ENCODE measurements at places on chromosomes 5 and 9.

GRCh38 chr9:26260238-26260637 is 582.0 kb upstream of the TUSC1 start:
- no peak for DNase-seq

DNA sequence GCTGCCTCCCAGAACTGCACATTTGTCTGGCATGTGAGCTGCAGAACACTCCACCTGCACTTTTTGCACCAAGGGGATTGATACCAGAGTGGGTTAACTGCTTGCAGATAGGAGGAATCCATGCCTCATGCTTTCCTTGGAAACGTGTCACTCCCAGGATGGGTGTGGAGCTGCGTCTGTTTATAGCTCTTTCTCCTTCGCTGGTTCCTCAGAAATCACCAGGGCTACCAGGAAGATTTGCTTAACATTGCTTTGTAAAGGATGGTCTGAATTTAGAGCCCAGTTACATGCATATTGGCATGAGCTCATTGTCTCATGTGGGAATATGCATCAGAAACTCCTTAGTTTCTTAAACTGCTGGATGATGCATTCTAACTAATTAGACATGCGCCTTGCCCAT is 234.6 kb downstream of the GADD45G start:
- DNase-seq: no peak

DNA sequence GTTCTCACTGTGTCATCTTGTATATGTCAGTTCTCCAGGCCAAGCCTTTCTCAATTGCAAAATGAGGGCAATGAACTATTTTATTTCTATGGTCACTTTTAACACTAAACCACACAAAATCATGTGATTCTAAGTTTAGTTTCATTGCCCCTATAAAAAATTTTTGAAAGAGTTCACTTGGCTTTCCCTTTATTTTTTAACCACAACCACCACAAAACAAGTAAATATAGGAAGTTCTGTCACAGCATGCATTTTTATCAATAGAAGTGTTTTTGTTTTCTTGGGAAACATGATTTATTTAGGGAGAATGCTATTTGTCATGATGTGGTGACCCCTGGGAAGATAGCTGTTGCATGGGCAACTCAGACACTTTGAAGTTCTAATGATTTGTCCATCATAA is 169.1 kb downstream of the CSNK1G3 start:
- no peak for DNase-seq

DNA sequence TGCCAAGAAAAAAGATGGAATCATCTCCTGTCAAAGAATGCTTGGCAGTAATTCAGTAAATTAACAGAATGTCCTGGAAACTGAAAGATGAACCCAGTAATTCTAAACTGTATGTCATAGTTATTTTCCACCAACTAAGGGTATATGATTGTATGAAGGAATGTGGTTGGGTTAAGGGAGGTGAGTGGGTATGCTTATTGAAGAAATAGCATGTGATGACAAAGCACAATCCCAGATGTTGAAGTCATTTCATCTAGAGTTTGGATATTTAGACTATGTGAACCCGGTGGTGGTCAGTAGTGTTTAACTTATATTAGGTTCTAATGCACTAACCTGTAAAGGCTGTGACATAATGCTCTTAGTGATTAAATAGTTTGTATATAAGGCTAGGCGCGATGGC is 87.3 kb downstream of the CDKN2A start:
- DNase-seq: no peak

DNA sequence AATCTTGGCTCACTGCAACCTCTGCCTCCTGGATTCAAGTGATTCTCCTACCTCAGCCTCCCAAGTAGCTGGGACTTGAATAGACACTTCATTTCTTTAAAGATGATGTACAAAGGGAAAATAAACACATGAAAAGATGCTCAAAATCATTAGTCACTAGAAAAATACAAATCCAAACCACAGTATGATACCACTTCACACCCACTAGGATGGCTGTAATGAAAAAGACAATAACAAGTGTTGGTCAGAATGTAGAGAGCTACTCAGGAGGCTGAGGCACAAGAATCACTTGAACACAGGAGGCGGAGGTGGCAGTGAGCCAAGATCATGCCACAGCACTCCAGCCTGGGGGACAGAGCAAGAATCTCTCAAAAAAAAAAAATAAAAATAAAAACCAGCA is 13.0 kb downstream of the F2RL2 start:
- no peak for DNase-seq

- no peak for DNase-seq
These were observed 31.8 kb upstream of the PTGS1 start for GRCh38 chr9:122338994-122339393.

GRCh38 chr5:124088289-124089032 is 576.5 kb downstream of the CSNK1G3 start:
- DNase-seq: no peak

- DNase-seq: no peak
These were observed 10.3 kb downstream of the CNOT8 start for GRCh38 chr5:154868702-154869101.

GRCh38 chr5:176542596-176543427 is 5.6 kb upstream of the RNF44 start:
- DNase-seq: no peak

- no peak for DNase-seq
These were observed 175.6 kb downstream of the GABBR2 start for GRCh38 chr9:98533132-98533531.

- DNase-seq: no peak
These were observed 10.6 kb upstream of the ANGPTL2 start for GRCh38 chr9:127132921-127133647.

DNA sequence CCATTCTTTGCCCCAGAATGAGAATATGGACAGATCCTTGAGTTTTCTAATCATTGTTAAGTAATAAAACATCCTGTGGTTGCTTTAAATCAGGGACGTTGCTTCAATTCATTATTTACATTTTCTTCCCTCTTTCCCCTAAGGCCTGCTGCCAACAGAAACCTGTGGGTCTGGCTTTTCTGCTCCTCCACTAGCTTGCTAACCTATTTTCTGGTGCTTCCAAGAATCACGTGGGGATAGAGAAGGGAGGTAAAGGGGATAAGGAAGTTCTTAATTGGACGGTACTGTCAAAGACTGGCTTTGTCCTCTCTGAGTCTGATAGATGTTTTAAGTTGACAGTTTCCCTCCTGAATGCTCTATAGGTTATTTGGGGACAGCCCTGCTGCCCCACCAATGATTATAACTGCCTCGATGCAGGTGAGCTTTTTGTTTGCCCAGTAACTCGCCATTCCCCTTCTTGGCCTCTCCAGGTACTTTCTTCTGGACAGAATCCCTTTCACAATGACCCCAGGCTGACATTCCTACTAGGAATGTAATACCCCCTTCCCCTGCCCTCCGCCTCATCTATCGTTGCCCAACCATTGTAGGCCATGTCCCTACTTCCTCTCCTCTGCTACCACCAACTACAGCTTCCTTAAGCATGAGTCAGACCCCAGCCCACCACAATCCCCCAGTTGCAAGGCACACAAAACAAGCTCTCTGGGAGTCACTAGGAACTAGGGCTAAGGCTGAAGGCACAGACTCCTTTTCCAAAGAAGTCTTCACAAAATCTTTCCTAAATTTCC is 19.9 kb upstream of the CPEB4 start:
- DNase-seq: peak; percentile 75

GRCh38 chr5:119582987-119583386 is 46.4 kb upstream of the FAM170A start:
- DNase-seq: no peak

DNA sequence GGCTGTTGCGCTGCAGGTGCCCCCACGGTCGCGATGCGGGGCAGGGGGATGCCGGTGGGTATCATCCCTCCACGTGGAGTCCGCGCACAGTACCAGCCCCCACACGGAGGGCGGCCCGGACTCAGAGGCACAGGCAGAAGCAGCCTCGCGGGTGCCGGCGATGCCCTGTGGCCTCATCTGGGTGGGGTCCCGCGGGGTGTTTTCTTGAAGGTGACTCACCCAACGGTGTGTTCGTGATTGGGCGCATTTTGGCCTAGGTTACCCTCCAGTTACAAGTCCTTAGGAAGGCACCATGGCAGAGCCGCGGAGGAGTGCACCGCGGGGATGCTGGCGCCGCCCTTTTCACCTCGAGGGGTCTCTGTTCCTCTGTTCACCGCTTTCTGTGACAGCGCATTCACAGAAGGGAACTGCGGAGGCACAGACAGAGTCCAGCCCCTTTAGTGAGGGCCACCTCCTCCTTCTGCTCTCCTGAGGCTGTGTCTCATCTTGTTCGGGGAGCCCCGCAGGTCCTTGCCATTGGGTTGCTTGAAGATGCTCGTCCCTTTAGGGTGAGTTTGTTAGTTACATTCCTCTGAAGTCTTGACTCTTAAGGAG is 21.6 kb upstream of the EXOC3 start:
- DNase-seq: no peak

DNA sequence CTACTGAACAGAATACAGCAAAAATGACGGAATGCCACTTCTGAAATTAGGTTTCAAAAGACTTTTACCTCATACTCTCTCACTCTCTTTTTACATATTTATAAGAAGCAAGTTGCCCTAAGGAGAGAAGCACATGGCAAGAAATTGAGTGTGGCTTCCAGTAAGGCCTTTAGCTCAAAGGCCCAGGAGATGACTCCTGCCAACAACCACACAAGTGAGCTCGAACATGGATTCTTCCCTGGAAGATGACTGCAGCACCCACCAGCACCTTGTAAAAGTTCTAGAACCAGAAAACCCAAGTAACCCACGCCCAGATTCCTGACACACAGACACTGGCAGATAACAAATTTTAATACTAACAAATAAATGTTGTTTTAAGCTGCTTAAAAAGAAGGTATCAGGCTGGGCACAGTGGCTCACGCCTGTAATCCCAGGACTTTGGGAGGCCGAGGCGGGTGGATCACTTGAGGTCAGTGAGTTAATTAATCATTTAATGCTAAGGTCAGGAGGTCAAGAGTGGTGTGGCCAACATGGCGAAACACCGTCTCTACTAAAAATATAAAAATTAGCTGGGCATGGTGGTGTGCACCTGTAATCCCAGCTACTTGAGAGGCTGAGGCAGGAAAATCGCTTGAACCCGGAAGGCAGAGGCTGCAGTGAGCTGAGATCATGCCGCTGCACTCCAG is 17.0 kb downstream of the PTBP3 start:
- no peak for DNase-seq

DNA sequence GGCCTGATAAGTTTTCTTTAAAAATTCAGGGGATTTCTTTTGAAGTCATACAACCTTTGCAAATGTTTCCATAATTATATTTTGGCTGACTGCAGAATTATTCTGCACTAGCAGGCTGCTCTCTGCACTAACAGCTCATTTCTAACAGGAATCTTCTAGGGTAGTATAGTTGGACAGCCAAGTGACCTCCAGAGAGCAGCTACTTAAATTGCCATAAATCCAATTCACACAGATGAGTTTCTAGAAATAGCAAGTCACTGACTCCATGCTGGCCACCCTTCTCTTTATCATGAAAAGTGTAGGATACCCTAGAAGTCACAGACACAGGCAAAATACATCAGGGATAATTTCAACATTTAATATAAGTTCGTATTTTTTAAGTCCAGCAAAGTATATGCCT is 110.9 kb upstream of the TARS1 start:
- no peak for DNase-seq

- no peak for DNase-seq
These were observed 160.3 kb downstream of the WDR70 start for GRCh38 chr5:37539459-37539858.

GRCh38 chr5:118862596-118862995 is 125.8 kb downstream of the DTWD2 start:
- DNase-seq: no peak

GRCh38 chr5:34507933-34508332 is 148.2 kb upstream of the RAI14 start:
- no peak for DNase-seq

- no peak for DNase-seq
These were observed 39.7 kb upstream of the IL7R start for GRCh38 chr5:35816881-35817521.

GRCh38 chr5:31193116-31193515 is 370 bp upstream of the CDH6 start:
- DNase-seq: no peak

DNA sequence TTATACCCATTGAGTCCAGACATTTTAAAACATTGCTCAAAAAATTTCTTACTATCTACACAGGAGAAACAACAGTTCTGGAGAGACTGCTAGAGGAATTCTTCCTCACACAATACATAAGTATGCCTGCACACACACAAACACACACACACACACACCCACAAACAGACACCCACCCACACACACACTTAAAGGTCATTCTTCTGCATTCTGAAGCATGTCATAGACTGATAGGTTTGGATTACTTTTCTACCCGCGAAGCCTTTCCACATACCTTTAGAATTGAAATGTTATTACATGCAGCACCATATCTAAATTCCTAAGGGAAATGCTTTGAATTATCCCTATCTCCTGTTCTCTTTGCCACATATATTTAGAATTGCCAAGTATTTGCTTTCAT is 80.2 kb downstream of the FAM174A start:
- peak; percentile 36 for DNase-seq

DNA sequence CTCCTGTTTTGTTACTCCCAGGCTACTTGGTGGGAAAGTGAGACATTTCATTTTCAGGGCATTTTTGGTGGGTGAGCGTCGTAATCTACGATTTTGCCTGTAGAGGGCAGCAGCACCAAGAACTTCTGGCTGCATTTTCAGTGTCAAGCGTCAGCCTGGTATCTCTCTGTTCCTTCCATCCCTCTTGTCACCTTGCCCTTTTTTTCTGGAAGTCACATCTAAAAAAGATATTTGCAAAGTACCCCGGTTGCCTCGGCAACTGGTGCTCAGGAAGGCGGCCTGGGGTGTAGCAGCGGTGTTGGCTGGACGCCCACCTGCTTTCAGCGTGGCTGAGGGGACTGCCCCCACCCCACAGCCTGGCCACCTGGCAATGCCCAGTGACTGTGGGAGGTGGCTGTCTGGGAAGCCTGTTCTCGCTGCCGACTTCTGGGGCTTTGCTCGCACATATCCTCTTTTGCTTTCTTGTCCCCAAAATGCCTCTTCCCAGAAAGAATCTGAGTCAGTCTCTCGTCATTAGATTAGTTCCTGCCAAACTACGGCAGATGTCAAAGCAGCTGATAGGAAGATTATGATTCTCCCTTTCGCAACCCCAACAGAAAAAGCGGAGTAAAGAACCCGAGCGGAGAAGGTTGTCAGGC is 84.5 kb downstream of the ACER2 start:
- DNase-seq: peak; percentile 54

DNA sequence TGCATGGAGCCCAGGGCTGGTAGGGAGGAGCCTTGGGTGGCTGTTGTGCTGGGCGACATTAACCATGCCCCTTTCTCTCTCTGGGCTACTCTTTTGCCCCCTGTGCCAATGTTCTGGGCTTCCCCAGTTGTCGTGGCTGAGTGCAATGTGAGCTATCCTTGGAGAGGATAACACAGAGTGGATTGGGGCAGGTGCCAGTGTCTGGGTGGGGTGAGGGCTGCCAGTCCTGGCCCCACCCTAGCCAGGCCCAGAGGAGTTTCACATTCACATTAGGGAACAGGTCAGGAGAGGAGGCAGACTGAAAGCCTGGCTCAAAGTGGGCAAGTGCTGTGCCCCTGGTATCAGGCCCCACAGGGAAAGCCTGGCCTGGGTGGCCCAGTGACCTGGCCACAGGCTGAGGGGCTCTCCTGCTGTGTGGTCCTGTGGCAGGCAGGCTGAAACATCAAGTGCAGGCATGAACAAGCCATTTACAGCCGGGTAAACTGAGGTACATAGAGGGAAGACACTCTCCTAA is 7.5 kb upstream of the NDST1 start:
- no peak for DNase-seq

- DNase-seq: peak; percentile 76
These were observed 194.0 kb upstream of the KLF4 start for GRCh38 chr9:107683566-107683965.

All from inflammatory macrophage (primary cell).